RPMI8226 (cell line): ENCODE measurements at places on chromosomes 13 and 19.

- peak; percentile 10 for DNase-seq
These were observed at the start of gene FKRP for GRCh38 chr19:46745521-46746280. FKRP (plus strand) TSS chr19:46746057; CDS start chr19:46755451, 9,394 bp downstream.

GRCh38 chr13:23833733-23834611 lies 55.2 kb downstream of the MIPEP start:
- DNase-seq = no peak

- no peak for DNase-seq
These were observed 127.5 kb upstream of the OBI1 start for GRCh38 chr13:78786459-78786858.

DNA sequence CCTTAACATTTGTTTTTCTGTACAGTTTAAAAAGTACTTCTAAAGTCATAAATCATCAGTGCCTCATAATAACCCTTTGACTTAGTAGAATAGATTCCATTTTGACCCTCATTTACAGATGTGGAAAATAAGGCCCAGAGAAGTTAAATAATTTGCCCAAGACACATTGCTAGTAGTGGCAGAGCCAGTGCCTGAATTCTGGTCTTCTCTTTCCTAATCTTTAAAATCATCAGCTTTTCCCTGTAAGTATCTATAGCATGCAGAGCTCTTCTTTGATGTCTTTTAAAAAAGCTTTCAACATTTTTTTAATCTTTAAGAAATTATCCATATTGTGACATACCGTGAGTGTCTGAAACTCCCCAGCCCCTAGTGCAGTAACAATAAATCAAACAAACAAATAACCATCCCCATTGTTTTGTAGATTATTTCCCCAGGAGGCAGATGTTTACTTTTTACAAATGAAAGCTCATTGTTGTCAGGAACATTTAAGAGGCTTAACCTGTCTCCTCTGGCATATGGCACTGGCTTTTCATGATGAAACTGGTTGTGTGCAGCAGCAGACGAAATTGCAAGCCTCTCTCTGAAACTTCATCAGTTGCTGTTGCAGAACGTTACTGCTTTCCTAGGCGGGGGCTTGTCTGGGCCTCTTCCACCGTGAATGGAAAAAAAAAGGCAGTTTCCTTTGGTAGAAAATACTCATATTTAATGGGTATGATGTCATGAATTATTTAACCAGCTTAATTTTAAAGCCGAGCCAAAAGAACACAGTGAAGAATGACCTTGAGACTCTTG lies 31.7 kb upstream of the PCDH8 start:
- DNase-seq = no peak

GRCh38 chr13:91100944-91101343 lies 246.5 kb upstream of the MIR17HG start:
- DNase-seq = no peak

DNA sequence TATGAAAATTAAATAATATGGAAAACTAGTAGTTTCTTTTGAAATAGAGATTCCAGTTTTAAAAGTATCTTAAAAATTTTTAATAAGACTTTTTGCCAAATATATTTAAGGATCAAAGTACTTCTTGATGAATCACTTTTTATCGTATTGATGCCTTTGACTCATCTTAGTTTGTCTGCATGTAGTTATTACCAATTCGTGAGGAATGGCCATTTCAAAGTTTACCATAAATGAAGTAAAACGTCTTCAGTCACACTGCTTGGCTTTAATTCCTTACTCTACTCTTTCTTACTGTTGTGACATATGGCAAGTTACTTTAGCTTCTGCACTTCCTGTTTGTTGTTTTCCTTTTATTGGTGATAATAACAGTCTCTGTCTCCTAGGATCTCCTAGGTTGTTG lies 38.3 kb downstream of the NDFIP2 start:
- no peak for DNase-seq

DNA sequence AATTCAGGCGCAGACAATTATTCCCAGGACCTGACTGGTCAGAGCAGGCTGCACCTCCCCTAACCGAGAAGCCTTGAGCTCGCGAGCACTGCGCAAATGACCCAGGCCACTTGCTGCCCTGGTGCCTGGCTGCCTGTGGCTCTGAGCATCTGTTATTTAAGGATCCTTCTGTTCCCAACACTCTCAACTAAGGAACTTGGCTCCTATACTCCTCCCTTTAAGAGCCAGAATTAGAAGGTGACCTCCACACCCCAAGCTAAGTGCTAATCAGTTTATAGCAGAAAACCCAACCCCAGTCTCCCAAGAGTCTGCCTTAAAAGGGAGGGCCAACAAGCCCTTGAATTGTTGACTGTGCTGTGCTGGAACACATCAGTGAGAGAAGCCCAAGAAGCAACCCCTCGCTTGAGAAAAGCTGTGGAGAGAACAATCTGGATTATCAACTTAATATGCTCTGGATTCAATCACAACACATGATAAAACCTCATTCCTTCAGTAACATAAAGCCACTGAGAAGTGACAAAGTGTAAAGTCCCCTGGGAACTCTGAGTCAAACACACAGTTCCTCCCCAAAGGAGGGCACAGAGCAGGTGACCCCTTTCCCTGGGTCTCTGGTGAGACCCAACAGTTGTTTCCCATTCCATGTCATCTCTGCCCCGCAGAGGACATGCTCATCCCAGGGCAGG lies 14.6 kb downstream of the AKAP8L start:
- no peak for DNase-seq
